ENCODE measurements at places on chromosomes 1 and 21.

DNA sequence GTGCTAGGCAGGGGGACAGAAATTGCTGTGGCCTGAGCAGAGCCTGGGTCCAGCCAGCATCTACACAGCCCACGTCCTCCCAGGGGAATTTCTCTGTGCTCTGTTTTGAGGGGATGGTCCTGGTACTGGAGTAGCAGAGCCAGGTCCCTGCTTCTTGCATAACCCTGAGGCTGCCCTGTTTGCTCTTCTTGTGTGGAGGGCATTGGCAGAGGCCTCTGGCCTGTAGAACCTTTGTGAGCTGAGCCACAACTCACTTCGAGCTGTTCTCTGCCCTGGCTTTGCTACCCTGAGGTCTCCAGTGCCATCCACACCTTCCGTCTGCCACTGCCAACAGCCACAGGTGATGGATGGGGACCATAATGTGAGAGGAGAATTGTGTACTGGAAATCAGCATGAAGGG, 101.9 kb downstream of the KCNJ15 start:
- no peak for DNase-seq

DNA sequence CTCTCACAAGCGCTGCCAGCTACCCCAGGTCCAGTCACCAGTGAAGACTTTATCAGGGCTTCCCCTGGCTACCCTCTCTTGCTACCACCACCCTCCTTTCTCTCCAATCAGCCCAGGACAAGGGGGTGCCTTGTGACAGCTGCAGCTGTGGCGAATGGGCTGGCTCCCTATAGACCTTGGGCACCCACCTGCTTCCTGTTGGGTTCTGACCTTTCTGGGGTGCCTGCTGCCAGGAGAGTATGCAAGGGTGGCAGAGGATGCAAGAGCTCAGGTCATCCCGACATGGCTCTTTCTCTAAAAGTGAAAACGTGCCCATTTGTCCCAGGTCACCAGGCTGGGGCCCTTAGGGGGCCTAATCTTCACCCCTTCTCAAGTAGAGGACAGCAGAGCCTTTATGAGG, 6.6 kb downstream of the KLHDC8A start:
- DNase-seq: no peak

- DNase-seq: peak; percentile 43
Measured at GRCh38 chr1:91872000-91872399, 14.0 kb downstream of the TGFBR3 start.

- DNase-seq: no peak
Measured at GRCh38 chr1:42482635-42483153, 19.6 kb downstream of the CCDC30 start.

GRCh38 chr1:192151176-192151575, 7.1 kb upstream of the RGS18 start:
- DNase-seq: no peak

- no peak for DNase-seq
Measured at GRCh38 chr1:85984636-85985035, 171.9 kb downstream of the COL24A1 start.

- peak; percentile 43 for DNase-seq
Measured at GRCh38 chr1:203300441-203301330, 4.6 kb upstream of the BTG2 start.

GRCh38 chr1:33429856-33430691, 821 bp downstream of the PHC2 start:
- DNase-seq: peak; percentile 52

DNA sequence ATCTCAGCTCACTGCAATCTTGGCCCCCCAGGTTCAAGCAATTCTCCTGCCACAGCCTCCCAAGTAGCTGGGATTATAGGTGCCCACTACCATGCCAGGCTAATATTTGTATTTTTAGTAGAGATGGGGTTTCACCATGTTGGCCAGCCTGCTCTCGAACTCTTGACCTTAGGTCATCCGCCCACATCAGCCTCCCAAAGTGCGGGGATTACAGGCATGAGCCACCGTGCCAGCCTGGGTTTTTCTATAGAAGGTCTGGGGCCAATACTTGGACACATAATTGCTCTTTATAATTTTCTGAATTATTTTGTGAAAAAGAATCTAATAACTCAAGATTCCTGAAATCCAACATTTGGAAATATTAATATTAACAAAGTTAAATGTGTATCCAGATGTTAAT, 1267.7 kb upstream of the ADGRL4 start:
- no peak for DNase-seq

- no peak for DNase-seq
Measured at GRCh38 chr1:206509612-206510257, 2.4 kb downstream of the RASSF5 start.

- DNase-seq: no peak
Measured at GRCh38 chr1:66247415-66248208, 286.3 kb upstream of the SGIP1 start.
